ENCODE measurements at places on chromosomes 3 and 15.

- no peak for DNase-seq
These were observed 46.5 kb downstream of the MSL2 start for GRCh38 chr3:136149667-136150066.

DNA sequence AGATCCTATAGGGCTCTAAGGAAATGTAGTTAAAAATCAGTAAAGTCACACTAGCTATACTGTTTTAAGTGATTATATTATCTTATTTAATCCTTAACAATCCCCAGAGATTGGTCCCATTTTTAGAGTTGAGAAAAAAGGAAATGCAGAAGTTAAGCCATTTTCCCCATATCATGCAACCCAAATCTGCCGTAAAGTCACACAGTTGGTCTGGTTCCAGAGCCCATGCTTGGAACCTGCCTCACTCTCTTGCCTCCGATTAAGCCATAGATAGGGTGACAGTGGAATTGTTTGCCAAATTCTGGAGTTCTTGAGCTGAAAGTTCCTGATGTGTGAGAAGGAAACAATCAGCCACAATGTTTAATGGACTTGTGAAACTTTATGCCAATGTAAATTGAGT lies 2.3 kb upstream of the P2RY13 start:
- DNase-seq: no peak

GRCh38 chr15:74727727-74728126 lies 2.4 kb upstream of the CYP1A1 start:
- DNase-seq: no peak

GRCh38 chr3:35187908-35188307 lies 451.4 kb upstream of the ARPP21 start:
- DNase-seq: no peak

DNA sequence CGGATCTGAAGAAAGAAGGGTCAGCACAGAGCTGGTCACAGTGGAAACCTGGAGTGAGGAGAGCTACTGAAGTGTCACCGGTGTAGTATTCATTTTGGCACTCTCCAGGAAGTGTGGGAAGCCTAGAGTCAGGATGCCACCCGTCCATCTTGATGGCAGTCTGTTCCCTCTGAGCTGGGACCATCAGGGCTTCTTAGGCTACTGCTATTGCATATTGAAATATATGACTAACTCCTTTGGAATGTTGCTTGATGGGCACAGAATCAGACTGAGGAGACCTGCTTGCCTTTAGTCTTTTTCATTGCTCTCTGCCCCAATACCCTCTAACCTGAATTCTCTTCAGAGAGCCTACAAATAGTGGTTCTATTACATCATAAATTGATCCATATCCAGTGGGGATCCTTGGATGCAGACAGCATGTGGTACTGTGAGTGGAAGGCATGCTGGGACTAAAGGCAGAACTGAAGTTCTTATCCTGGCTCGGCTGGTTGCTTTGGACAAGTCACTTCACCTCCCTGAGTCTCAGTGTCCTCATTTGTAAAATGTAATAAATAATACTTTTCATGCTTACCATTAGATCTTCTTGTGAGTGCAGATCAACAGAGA lies 143.5 kb downstream of the PDE8A start:
- peak; percentile 37 for DNase-seq

- no peak for DNase-seq
These were observed 41.2 kb downstream of the OIP5 start for GRCh38 chr15:41291065-41291631.

GRCh38 chr15:41795996-41796856 lies 21.9 kb downstream of the MAPKBP1 start:
- DNase-seq: no peak

- no peak for DNase-seq
These were observed 4.2 kb upstream of the NUP210 start for GRCh38 chr3:13424141-13424844.

DNA sequence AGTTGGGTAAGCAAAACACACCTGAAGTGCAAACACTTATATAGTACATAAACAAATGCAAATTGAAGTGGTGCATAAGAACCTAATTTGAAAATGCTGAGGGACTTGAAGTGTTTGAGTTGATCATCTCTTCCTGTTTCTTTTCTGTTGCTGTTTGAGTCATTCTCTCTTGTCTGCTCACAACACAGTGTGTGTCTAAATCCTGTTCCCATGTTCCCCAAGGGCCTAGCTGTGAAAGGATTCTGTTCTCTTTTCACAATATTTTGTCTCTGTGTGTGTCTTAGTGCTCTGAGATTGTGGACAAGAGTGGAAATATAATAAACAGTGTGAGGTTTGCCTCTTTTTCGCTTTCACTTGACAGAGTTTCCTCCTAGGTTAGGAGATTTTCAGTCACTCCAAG lies 6.1 kb downstream of the CD96 start:
- no peak for DNase-seq

- no peak for DNase-seq
These were observed 688.9 kb upstream of the NAALADL2 start for GRCh38 chr3:174170248-174170647.

DNA sequence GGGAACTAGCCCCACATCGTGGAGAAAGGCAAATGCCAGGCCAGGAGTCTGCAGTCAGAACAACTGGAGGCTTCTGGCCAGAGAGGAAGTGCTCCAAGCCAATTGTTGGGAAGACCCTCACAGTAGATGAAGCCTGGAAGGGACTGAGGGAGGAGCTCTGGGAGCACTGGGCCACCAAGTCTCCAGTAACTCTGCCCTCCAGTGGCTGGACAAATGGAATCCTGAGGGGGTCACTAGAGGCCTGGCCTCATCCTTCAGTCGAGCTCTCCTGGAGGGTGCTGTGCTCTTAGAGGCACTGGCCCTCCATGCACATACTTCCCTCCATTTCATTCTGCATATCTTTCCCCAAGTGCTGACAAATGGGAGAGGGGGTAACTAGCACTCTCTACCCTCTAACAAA lies 103.0 kb downstream of the MYLK start:
- DNase-seq: no peak

DNA sequence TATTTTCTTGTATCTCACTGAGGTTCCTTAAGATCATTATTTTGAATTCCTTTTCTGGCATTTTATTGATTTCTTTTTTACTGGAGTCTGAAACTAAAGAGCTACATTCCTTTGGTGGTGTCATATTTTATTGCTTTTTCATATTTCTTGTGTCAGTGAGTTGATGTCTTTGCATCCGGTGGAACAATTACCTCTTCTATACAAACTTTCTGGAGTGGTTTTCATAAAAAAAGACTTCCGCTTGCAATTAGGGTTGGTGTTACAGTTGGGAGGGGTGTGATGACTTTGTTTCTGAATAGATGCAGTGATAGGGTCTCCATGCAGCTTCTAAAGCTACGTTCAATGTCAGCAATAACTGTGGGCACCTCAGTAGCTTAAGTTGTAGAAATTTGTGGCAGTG lies 181.7 kb downstream of the LPP start:
- no peak for DNase-seq

- no peak for DNase-seq
These were observed 221.6 kb downstream of the MEIS2 start for GRCh38 chr15:36878684-36879262.

DNA sequence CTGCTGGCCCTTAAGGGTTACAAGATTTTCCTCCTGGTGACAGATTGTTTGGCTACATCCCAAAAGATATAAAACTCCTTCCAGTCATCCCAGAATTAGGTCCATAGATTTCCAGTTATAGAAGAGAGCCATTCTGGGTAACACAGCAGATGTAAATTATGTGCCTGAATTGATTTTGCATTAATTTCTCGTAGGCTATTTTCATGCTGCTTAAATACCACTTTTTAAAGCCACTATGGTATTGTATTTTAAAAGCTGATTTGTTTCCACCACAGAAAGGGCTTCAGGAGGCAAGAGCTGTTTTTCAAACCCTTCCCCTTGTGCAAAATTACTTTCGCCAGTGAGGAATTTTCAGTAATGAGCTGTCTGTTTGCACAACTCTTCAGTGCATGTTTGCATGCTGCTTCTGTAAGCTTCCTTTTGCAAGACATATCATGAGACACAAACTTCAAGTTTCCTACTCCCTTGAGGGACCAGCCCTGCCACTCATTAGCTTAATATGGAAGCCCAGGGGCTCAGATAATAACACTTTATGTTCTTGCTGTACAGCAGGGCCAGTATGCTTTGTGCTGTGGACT lies 105.4 kb upstream of the TNIK start:
- no peak for DNase-seq

GRCh38 chr3:35658686-35659085 lies 19.4 kb downstream of the ARPP21 start:
- DNase-seq: no peak

DNA sequence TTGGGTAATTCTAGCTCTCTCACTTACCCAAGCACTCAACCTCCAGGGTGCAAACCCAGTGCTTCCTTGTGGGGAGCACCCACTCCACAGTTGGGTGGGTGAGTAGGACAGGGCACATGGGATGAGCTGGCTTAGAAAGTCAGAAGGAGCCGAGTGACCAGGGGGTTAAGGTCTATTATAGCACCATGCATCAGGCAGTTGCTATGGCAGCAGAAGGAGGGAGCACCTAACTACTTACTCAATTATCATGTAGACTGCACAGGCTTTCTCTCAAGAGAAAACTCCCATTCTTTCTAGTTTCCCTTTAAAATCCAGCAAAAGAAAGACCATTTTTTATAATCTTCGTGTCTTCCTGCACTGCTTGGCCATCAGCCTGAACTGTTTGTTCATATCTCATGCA lies 163.0 kb downstream of the OCA2 start:
- DNase-seq: no peak

DNA sequence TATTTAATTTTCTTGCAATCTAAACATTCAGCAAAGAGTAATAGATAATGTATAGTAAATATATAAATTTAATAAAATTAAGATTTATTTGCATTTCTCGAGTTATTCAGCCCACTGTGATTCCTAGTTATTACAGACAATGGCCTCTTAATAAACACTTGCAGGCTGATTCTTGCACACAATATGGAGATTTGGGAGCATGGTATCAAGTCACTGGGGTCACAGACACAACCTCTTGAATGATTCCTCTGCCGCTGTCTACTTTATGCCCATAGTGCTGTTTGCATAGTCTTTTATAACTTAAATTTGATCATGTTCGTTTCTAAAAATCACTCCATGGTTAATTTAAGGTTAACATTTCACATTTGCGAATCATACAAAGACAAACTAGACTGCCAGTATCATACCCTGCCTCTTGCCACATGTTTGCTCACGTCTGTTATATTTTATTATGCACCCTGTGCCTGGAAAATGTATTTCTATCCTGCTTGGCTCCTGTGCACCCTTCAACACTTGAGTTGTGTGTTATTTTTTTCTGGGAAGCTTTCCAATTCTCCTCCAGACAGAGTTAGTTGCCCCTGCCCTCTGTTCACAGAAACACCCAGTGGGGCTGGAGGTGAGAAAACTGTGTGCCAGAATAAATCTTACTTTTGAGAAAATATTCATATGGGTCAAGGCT lies 206.3 kb upstream of the ROBO1 start:
- no peak for DNase-seq

- no peak for DNase-seq
These were observed 74.7 kb upstream of the THBS1 start for GRCh38 chr15:39506146-39506545.

DNA sequence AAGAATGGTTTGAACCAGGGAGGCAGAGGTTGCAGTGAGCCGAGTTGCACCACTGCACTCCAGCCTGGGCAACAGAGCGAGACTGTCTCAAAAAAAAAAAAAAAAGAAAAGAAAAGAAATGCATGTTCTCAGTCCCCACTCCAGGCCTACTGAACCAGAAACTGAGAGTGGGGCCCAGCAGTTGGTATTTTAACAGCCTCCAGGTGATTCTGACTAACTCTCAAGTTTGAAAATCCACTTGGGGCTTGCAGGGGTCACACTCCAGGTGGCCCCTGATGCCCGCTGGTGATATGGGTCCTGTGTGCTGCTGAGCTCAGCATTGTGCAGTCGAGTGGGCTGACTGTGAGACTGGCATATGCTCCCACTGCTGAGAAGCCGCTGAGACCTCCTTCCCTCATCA lies 133.7 kb upstream of the C2CD4B start:
- no peak for DNase-seq

DNA sequence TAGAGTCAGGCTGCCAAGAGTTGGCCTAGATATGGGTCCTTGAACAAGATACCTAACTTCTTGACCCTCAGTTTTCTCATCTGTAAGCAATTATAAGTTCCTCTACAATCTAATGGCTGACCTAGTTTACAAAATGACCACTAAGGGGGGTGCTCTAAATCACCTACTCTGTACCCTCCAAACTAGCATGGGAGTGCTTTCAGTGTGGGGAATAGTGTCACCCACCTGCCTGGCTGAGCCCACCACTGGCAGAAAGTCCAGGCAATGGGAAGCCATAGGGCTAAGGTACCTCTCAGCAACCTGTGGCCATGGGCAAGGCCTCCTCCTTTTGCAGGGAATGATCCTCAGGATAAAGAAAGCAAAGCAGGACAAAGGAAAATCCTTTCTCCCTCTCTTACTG lies 58.9 kb downstream of the COL6A5 start:
- DNase-seq: no peak

- DNase-seq: no peak
These were observed 59.1 kb downstream of the SENP7 start for GRCh38 chr3:101453961-101454360.

DNA sequence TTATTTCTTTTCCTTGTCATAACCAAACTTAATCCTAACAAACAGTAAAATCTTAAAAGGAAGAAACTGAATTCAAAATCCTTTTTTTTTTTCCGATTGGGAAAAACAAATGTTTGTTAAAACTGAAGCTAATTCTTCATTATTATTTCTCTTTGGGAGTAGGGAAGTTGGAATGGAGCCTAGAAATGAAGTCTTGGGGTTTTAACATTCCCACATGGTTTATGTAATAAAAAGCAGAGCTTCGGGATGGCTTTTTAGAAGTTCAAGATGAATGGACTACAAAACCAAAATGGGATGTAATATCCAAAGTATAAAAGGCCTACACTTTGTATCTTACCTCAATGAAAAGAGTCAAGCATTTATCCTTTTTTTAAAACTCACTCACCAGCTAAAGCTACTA lies 189.0 kb upstream of the TMC3 start:
- no peak for DNase-seq

DNA sequence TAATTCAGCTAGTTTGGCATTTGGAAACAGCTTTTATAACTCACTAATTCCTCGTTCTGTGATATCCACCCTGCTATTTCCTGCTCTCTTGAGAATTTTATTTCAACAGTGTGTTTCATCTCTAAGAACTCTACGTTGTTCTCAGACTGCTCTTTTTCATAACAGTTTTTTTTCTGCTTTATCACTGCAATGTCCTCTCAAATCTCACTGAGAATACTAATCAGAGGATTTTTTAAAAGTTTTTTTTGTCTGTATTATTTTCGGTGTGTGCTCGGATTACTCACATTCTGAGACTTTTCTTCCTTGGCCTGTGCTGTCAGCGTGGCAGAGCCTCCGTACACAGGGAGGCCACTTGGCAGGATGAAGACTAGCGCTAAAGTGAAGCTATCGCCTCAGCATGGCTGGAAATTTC lies 59.4 kb upstream of the NEO1 start:
- no peak for DNase-seq

Data from SW480 (cell line).